ENCODE measurements at places on chromosomes 1 and 21.
A peak's percentile ranks its signal among the peaks of the same experiment; 100 is the strongest.

- DNase-seq = no peak
These were observed 101.4 kb upstream of the PDE4B start for GRCh38 chr1:65691152-65691900.

- no peak for DNase-seq
These were observed 15.2 kb downstream of the UBASH3A start for GRCh38 chr21:42418886-42419285.

DNA sequence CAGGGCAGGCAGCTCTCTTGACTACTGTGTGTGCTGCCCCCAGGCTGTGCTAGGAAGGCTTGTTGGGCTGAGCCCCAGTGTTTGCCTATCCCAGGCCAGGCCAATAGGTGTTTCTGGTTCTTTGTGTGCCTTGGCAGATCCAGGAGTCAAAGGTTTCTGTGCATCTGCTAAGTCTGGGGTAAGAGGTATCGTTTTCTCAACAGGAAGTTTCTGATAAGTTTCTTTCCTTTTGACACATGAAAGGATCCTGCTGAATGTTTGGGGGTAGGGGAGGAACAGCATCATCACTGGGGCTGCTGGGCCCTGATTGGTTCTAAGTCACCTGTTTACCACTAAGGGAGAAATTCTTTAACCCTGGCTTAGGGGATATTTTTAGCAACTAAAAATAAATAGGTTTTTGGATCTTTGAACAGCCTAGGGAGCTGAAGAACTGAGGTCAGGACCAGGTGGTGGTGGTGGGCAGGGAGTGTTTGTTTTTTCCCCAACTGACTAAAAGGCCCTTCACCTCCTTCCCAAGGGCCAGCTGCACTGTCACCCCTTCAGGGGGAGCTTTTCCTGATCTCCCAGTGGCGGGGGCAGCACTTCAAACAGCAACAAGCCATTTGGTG, 85.1 kb downstream of the KCNN3 start:
- DNase-seq = no peak

- DNase-seq = no peak
These were observed 265.4 kb downstream of the FOXD2 start for GRCh38 chr1:47703156-47703825.

DNA sequence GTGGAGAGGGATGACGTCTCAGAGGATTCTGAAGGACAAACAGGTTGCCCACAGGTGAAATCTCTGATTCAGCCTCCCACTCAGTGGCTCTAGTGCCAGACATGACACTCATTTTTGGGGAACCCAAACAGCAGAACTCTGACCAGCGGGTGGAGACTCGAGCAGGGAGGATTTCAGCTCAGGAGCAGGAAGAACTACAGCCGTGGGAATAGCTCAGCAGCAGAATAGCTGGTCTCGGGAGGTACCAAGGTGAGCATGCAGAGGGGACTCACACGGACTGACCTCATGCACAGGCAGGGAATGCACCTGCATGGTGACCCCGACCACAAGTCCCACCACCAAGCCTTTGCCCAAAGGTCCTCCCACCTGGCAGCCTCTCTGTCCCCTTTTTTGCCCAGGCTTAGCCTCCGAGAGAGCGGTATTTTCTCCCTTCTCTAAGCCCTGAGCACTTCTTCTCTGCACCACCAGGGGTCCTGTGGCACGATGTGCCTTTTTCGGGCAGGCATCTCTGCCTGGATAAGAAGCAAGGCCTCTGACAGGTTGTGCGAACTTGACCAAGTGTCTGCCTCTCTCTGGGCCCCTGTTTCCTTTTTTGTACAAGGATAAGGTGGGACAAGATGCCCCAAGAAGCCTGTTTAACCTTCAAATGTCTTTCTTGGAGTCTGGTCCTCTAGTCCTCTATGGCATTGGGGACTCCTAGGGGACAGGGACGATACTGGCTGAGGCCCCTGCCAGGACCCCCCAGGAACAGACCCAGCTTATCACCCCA, 8.8 kb upstream of the FGR start:
- no peak for DNase-seq

DNA sequence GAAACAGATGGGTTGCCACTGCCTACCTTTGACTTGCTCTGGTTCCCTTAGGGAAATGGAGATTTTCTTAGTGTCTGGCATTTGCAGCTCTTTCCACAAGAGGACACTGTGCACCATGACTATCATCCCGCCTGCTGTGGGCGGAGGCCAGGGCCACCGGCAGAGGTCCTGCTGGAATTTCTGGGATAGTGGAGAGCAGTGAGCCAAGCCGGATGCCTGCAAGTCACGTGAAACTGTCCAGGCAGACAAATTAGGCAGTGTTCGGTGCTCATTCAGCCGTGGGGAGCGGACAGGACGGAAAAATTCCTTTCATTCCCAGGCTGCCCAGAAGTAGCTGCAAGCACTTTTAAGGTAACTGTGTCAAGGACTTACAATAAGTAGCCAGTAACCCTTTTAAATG, 43.4 kb downstream of the IGSF5 start:
- peak; percentile 81 for DNase-seq

DNA sequence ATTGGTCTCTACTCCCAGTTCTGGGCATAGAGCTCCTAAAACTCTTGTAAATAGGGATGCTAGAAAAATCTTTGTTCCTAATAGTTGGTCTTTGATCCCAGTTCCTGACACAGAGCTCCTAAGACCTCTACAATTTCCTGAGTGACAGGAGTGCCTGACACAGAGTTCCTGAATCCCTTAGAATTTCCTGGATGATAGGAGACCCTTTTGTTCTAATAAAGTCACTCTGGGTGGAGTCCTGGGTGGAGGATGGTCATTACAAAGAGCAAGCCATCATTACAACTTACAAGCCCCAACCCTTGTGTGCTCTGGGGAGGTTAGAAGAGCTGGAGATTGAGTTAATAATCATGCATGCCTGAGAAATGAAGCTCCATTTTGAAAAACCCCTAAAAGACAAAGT, 58.4 kb downstream of the ZZZ3 start:
- no peak for DNase-seq

DNA sequence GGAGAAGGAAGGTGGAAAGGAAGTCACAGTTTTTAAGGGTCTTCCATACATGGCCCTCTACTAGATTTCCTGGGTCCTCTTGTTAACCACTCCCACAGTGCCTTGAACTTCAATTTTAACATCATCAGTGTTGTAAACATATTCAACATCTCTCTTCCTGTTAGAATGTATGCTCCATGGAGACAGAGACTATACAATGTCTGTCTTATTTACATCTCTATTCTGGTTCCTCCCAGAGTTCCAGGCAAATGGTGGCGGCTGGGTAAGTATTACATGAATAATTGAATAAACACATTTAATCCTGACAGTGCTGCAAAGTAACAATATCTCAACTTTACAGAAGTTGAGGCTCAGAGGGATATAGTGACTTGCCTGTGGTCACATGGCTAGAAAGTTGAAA, 40.3 kb downstream of the CDC7 start:
- no peak for DNase-seq

DNA sequence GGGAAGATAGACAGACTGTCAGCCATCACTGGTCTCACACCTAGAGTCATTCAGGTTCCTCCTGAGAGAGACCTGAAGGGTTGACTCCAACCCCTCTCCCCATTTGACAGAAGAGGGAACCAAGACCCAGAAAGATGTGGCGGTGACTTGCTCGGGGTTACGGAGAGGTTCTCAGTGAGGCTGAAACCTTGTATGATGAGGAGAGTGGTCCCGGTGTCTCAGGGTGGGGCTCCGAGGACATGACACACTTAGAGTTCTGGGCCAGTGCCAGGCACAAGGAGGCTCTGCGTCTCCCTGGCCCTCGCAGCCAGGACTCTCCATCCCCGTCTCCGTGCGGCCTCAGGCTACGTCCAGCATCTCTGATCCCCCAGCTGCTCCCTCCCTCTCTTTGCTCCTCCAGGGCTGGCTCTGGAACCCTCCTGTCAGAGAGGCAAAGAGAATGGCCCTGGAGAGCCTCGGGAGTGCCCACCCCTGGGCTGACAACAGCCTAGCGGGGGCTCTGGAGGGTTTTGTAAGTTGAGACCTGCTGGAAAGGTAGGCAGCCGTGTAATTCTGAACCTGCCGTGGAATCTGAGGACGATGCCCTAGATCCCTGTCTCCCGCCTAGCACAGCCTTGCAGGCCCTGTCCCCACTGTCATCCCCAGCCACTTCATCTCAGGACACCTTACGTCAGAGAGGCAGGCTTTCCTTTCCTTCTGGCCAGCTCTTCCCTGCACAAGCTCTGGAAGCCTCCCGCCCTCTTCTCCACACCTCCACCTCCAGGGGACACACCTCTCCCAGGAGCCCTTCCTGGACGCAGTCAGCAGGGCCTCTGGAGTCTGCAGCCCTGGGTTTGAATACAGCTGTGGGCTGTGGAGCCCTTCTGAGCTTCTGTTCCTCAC, 4.1 kb downstream of the EFHD2 start:
- DNase-seq = no peak

- no peak for DNase-seq
These were observed 28.0 kb downstream of the PTBP2 start for GRCh38 chr1:96749618-96750017.

- DNase-seq = no peak
These were observed 135.4 kb downstream of the BACH1 start for GRCh38 chr21:29434081-29434480.

- DNase-seq = no peak
These were observed 35.7 kb upstream of the SIM2 start for GRCh38 chr21:36663033-36663855.

- no peak for DNase-seq
These were observed 649.4 kb upstream of the CXADR start for GRCh38 chr21:16863362-16863905.

DNA sequence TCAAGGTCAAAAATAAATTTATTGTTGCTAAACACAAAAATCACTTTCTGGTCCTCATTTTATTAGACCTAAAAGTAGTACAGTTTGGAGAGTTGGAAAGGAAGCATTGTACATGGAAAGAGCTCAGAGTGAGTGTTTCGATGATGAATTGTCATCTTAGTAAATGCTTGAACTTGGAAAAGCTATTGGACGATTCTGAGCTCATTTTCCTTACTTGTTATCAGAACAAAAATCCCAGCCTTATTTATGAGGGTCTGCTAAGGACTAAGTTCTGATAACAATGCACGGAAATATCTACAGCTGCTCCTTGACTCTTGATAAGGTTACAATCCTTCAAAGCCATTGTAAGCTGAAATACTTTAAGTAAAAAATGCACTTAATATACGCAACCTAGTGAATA, 710.0 kb upstream of the PTBP2 start:
- no peak for DNase-seq

DNA sequence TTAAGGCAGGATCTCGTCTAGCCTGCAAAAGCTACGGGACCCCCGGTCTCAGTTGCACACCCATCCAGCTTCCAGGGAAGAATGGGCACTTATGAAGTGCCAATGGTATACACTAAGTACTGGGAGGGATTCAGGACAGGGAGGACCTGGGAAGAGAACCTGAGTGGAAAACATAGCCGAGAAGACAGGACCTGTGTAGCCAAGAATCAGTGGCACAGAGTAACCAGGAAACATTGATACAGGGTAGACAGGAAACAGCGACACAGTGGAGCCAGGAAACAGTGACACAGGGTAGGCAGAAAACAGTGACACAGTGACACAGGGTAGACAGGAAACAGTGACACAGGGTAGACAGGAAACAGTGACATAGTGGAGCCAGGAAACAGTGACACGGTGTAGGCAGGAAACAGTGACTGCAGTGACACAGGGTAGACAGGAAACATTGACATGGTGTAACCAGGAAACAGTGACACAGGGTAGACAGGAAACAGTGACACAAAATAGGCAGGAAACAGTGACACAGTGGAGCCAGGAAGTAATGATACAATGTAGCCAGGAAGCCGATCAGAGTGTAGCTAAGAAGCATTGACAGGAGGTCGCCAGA, 138.0 kb upstream of the ARHGEF16 start:
- DNase-seq = no peak

GRCh38 chr1:205430696-205431305, 8.9 kb upstream of the LEMD1 start:
- no peak for DNase-seq

DNA sequence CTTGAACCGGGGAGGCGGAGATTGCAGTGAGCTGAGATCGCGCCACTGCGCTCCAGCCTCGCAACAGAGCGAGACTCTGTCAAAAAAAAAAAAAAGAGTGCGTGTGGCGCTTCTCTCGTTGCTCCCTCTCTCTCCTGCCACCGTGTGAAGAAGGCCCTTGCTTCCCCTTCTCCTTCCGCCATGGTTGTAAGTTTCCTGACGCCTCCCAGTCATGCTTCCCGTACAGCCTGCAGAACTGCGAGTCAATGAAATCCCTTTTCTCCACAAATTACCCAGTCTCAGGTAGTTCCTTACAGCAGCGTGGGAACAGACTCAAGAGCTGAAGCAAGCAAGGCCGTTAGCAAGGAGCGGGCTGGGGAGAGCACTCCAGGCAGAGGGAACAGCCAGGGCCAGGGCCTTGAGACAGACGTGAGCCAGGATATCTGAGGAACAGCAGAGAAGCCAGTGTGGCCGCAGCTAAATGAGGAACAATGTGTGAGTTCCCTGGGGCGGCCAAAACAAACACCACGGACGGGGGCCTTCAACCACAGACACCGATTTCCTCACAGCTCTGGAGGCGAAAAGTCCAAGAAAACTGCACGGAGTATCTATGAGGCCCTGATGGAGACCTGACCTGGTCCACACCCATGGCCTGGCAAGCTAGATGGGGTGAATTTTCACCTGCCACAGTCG, 54.2 kb upstream of the ETS2 start:
- DNase-seq = no peak

DNA sequence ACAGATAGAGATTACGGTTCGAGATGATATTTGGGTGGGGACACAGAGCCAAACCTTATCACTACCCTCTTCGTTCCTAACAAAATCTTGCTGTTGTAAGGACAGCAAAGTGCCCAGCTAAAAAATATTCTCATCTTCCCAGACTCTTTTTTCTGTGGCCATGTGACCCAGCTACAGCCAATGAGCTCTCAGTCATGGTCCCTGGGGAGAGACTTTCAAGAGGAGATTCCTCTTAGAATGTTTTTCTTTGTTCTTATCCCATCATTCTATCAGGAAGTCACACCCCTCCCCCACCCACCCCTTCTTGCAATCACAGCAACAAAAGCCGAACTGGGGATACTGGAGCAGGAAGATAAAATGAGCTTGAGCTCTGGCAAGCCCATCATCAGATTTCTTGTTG, 247.1 kb downstream of the CHRM3 start:
- DNase-seq = no peak

DNA sequence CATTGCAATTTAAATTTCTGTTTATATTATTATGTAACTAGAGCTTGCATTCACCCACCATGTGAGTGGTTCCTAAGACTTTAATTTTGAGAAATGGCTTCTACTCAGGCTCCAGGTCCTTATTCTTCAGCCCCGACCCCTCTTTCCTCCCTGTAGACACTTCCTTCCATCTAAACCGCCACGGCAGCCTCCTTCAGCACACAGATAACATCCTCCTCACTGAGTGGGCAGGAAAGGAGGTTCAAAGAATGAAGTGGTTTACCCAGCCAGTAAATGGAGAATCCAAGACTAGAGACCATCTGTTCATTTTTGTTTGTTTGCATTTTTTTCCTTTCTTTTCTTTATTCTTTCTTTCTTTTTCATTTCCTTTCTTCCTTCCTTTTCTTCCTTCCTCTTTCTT, 37.1 kb upstream of the SOD1 start:
- DNase-seq = no peak
